Activated naive CD4-positive, alpha-beta T cell (primary cell): ENCODE measurements at places on chromosomes 2 and 18.

DNA sequence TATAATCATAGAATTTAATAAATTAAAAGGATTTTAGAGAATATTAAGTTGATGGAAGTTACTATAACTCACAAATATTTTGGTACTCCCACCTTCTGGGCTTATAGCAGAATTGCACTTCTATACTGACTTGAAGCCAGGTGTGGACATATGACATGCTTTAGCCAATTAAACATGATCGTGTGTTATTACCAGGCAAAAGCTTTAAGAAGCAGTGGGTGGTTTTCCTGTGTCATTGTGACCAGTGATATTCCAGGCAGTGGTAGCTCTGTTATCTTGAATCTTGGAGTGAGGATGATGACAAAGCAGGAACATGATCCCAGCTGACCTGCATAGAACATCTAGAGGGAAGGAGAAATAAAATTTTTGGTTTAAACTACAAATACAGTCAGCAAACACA lies 370.9 kb upstream of the ZEB2 start:
- DNase-seq = no peak

GRCh38 chr2:57549642-57550102 lies 496.9 kb upstream of the VRK2 start:
- no peak for DNase-seq

DNA sequence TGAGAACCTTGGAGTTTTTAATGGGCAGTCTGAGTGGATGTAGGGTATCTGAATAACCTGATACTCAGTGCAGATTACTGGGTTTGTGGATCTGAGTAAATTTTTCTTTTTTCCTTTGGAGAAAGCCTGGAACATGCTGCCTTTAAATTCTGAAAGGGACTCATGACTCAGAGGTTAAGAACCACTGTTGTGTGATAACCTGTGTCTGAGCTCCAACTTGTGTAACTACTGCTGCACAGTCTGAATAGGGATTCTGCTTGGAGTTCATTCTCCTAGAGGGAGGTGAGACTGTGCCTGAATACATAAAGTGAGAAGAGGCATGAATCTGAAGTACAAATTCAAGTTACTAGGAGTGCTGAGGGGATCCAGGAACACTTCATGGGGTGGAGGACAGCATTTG lies 36.2 kb downstream of the KDM3A start:
- no peak for DNase-seq

DNA sequence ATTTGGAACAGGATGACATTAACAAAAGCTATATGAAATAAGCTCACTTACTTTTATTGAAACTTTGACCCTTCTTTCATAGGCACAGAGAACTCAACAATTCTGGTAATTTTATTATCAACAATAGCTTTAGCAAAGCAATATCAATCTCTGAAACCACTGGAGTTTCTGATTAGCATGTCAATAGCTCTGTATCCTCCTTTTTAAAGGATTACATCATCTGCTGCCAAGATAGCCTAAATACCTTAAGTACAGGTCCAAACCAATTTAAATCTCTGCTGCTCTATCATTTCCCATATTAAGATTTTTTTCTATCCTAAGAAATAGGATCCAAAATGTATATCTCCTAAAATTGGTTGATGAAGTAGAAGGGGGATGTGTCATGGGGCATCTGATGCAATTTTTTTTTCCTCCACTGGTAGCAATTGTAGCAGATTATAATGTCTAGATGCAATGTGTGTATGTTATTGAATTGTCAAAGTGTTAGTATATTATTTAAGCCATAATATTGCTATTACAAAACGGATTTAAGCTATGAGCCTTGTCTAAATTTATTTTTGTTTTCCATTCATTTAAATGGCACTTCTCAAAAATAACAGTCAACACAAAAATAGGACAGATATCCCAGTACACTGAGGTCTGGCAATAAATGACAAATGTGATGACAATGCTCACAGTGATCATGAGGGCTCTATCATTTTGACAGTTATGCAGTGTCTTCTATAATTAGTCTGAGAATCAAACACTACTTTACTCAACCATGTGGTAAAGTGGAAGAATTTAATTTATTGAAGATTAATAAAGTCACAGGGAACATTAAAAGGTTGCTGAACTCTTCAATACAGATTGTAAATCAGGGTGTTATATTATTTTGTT lies 328.4 kb downstream of the CDH7 start:
- DNase-seq = no peak

DNA sequence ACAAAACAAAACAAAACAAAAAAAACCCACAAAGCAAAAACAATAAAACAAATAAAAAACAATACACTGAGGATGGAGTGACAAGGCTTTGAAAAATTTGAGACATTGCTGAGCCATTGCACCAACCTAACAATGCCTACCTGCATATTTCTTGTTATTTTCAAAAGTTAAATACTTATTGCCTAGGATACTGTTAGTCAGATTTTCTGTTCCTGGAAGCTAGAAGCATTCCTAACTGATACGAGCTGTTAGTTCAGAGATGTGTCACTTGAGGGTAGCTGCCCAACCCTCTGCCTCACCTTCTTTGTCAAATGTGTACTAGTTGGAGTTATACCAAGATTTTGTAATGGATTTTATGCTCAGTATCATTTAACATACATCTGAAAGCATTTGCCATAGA lies 187.2 kb downstream of the TXNL1 start:
- no peak for DNase-seq

GRCh38 chr2:28063492-28063962 lies 173.0 kb downstream of the BABAM2 start:
- DNase-seq = no peak

GRCh38 chr2:159982270-159982669 lies 80.1 kb downstream of the PLA2R1 start:
- no peak for DNase-seq

GRCh38 chr2:182283512-182283911 lies 143.3 kb downstream of the PDE1A start:
- DNase-seq = no peak

DNA sequence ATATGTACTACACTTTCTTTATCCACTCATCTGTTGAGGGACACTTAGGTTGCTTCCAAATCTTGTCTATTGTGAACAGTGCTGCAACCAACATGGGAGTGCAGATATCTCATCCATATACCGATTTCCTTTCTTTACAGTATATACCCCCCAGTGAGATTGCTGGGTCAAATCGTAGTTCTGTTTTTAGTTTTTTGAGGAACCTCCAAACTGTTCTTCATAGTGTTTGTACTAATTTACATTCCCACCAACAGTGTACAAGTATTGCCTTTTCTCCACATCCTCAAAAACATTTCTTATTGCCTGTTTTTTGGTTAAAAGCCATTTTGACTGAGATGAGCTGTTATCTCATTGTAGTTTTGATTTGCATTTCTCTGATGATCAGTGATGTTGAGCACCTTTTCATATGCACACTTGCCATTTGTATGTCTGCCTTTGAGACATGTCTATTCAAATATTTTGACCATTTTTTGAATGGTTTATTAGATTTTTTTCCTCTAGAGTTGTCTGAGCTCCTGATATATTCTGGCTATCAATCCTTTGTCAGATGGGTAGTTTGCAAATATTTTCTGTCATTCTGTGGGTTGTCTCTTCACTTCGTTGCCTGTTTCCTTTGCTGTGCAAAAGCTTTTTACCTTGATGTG lies 12.2 kb downstream of the PLEK start:
- DNase-seq = no peak

DNA sequence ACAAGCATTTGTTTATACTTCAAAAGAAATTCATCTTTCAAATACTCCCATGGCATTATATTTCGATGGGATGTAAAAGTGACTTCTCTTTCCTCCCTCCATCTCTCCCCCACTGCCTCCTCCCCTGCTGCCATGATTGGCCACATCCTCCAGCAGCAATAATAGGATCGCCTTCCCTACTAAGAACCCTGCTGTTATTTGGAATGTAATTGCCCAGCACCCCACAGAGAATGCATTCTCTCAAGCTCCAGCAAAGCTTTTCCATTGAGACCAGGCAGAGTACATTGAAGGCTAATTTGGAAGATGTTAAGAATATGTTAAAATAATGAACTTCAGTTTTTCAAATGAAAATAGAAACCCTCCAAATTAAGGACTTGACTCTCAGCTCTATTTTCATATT lies 375.4 kb upstream of the ACVR2A start:
- DNase-seq = no peak

DNA sequence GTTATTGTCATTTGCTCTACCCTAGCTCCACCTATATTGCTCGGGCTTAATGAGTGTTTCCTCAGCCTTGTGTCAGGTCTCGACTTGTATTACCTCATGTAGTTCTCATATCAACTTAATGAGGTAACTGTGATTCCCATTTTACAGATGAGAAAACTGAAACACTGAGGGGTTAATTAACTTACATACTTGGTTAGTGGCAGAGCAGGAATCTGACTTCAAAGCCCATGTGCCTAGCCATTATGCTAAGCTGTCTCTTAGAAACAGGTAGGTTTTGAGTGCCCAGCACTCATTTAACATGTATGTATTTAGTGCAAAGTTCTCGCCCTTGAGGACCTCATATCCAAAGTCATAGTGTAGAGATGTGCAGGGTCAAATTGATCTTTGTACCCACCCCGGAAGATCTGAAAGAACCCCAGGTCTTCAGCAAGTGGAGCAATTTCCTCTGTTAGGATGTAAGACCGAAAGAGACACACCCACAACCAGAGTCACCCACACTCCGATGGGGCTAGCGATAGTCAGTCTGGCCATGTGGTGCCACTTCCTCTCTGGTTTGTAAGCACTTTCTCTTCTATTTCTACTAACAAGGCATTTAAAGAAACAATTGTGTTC lies 121.0 kb upstream of the SLC39A10 start:
- peak; percentile 37 for DNase-seq

DNA sequence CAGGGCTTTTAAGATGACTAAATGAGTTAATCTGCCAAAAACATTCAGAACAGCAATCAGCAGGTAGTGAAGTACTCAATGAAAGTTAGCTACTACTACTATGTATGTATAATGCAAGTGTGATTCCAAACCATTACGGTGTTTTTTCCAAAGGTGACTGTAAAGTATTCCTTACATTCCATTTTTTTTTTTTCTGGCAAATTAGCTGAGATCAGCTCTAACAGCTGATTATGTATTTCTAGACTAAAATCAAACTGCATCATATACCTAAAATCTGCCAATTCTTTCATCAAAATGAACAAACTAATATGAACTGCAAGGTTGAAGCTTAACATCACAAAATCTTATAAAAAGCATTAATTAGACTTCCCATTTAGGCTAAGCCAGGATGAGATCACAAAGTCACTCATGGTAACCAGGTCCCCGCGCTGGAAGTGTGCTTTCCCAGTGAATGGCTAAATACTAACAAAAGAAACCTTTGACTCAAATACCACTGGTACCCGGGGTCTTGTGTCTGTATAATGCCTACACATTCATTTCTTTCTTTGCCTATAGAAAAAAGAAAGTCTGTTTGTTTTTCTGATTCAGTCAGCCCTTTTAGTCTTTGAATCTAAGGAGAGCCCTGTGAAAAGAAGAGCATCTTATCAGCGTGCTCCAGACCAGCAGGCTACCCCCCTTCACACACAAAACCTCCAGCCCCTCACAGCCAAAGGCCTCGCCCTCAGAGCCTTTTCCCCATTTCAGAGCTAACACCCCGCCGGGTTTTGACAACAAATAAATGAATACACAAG lies 88.3 kb downstream of the RBMS1 start:
- DNase-seq = no peak

DNA sequence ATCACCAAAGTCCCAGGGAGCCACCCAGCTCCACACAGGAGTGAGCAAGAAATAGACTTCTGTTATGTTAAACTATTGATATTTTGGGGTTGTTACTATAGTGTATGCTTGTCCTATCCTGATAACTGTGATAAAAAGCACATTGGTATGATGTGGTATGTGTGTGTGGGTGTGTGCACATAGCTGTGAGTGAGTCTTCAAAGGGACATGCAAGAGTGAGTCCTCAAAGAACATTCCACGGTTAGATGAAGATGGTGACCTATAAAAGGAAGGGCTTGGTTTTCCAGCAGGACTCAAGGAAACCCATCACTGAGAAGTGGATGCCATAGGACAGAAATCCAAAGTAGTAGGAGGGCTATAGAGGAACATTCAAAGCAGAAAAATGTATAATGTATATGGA lies 342.9 kb downstream of the TSN start:
- DNase-seq = no peak
